ENCODE measurements at places on chromosomes 6 and 20. TPM values are rescaled to one million over a fixed set of nuclear protein-coding genes. Genes with fewer than 3 reads are reported as not detected.

Gene PAK5
- not detected for total RNA-seq

Gene CRIP3
- total RNA-seq = 0.47 TPM

Gene PNPLA1
- not detected for total RNA-seq

Gene RBBP9
- 13.9 TPM for total RNA-seq

Gene C6orf118
- not detected for total RNA-seq

Gene MMP24
- 0.20 TPM for total RNA-seq

Gene ENPP3
- total RNA-seq = 0.36 TPM

Gene MSH5
- 68.2 TPM for total RNA-seq

Gene NHLRC1
- total RNA-seq = 0.99 TPM

Gene TIAM2
- 5.2 TPM for total RNA-seq

Gene ZNF831
- 16.3 TPM for total RNA-seq

Gene DNAH8
- 0.11 TPM for total RNA-seq

Gene HLA-DQB2
- total RNA-seq = not detected

Gene PTCRA
- not detected for total RNA-seq

Gene RGS17
- not detected for total RNA-seq

Gene RPP21
- 49.3 TPM for total RNA-seq

Gene TENT5A
- total RNA-seq = 3.1 TPM

Gene SPDEF
- total RNA-seq = not detected

Gene NRN1
- 54.8 TPM for total RNA-seq

Gene ANGPT4
- total RNA-seq = not detected

Gene TTK
- total RNA-seq = 25.7 TPM

Gene BTNL2
- total RNA-seq = not detected

Gene GPSM3
- 260 TPM for total RNA-seq

Gene HLA-G
- total RNA-seq = 2.0 TPM

Gene BPIFA1
- total RNA-seq = not detected

Gene SAMD5
- not detected for total RNA-seq

Gene SLC12A5
- 1.9 TPM for total RNA-seq

Gene IL17F
- total RNA-seq = not detected

Gene RSPH4A
- 0.14 TPM for total RNA-seq

Gene SIGLEC1
- 0.20 TPM for total RNA-seq

Gene PDE7B
- 0.42 TPM for total RNA-seq

Gene MCHR2
- total RNA-seq = not detected

Gene ECI2
- total RNA-seq = 55.9 TPM

Gene TRERF1
- 21.4 TPM for total RNA-seq

Gene POFUT1
- total RNA-seq = 23.9 TPM

Gene FAM83B
- total RNA-seq = not detected

Gene POPDC3
- not detected for total RNA-seq

Gene TRIM40
- not detected for total RNA-seq

Gene TULP1
- not detected for total RNA-seq

Gene POU5F1
- 0.34 TPM for total RNA-seq

Gene SLC17A3
- 0.28 TPM for total RNA-seq

Gene MPIG6B
- 1.5 TPM for total RNA-seq

Gene ENPP1
- total RNA-seq = 0.23 TPM

Gene HRH3
- not detected for total RNA-seq

Gene C20orf141
- total RNA-seq = not detected

Gene MYLK2
- total RNA-seq = 0.39 TPM

Gene FOXS1
- total RNA-seq = not detected

Gene BEND6
- total RNA-seq = not detected

Gene ASIP
- total RNA-seq = not detected
